RPMI8226 (cell line): ENCODE measurements at places on chromosomes 6 and 20.
A peak's percentile ranks its signal among the peaks of the same experiment; 100 is the strongest.

- no peak for DNase-seq
These were observed 30.4 kb downstream of the KDM1B start for GRCh38 chr6:18185624-18186023.

DNA sequence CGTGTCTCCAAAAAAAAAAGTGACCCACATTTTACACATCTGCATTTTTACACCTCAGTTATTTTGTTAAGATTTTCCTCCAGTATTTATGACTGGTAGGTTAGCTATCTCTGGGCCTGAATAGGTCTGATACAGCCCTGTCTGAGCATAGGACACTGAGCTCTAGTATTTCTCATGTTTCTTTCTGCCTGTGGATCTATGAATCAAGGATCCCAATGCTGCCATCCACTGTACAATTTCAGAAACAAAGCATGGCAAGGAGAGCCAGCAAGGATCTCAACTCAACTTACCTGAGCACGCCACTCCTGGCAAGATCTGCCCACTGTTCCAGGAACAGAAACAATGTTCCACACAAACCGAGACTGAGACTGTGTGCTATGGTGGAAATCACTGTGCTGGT lies 36.4 kb upstream of the ENPP5 start:
- DNase-seq = no peak

DNA sequence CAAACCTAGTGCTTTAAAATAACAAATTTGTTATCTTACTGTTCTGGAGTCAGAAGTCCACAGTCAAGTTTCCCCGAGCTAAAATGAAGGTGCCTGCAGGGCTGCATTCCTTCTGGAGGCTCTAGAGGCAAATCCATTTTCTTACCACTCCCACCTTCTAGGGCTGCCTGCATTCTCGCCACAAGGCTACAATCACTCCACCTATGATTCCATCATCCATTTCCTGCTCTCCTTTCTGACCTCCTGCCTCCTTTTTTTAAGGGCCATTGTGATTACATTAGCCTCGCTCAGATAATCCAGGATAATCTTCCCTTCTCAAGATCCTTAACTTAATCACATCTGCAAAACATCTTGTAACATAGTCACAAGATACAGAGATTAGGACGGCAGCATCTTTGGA lies 42.4 kb upstream of the SIRT5 start:
- no peak for DNase-seq

DNA sequence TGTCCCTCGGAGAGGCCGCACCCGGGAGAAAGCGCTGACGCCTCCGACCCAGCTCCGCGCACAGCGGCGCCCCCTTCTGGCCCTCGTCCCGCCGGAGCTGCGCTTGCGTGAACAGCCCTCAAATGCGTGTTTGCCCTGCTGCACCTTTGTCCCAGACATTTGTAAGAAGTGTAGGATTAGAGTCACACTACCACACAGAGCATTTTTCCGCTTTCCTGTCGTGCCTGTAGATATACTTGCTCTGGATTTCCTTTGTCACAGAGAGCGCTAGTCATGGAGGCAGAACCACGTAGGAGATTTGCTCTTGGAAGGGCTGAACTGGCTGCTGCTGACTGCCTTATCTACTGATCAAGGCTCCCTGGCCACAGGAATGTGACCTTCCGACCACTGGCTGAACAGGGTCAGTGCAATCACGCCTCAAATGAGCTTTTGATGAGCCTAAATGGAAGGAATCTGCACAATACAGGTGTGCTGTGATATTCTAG lies 62.3 kb downstream of the PAX1 start:
- DNase-seq = peak; percentile 49

DNA sequence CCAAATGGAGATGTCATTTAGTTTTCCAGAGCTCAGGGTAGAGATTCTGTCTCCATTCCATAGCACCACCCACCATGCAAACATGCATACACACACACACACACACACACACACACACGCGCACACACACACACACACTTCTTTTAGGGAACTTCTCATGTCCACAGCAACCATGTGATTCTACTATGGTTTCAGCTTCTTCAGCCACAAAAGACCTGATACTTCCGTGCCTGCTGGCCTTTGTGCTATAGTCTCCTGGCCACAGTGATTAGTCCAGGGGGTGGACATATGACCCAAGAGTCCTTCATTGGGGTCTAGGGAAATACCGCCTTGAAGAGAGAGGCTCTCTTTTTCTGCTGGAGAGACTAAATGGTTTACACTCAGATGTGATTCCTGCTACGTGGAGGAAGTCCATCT lies 53.5 kb downstream of the CARMIL1 start:
- DNase-seq = peak; percentile 17

DNA sequence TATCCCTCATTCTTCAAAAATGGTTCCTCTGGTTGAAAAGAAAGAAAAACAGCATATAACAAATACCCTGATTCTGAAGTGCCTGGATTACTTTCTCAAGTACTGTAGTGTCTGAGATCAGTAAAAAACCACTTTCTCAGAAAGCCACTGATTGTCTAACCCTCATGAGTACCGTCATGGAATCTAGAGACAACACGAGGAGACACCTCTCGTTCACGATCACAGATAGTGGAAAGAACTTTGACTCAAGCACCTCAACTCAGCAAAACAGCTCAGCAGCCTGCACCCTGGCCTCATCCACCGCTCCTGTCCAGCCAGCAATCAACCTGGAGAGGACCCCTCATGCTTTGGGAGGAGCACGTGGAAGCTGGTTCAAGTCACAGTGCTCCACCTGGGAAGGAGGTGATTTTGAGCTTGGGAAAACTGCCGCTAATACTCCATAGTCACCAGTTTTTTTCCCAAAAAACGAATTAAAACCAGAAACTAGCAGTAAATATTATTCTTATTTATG lies 1.0 kb downstream of the SCML4 start:
- DNase-seq = no peak

- peak; percentile 91 for DNase-seq
These were observed 10.0 kb downstream of the SLCO4A1 start for GRCh38 chr20:62652041-62652893.
